ENCODE measurements at places on chromosomes 1 and 21.

DNA sequence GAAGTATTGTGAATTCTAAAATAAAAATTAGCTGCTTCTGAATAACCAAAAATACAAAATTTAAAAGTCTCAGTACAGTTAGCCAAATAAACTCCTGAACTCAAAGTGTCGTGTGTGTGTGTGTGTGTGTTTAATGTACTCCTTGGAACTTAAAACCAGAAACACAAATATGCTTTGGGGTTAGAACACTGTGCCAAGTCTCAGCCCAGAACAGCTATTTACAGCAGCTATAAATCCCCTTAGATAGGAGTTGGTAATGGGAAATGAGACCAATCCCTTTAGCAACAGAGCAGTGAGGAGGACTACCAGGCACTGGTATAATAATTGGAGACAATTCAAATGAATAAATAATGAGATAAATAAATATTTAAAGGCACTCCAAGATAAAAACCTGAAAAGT is 83.1 kb downstream of the PATJ start:
- no peak for DNase-seq

- no peak for DNase-seq
Measured at GRCh38 chr1:209534496-209535250, 48.8 kb upstream of the CAMK1G start.

DNA sequence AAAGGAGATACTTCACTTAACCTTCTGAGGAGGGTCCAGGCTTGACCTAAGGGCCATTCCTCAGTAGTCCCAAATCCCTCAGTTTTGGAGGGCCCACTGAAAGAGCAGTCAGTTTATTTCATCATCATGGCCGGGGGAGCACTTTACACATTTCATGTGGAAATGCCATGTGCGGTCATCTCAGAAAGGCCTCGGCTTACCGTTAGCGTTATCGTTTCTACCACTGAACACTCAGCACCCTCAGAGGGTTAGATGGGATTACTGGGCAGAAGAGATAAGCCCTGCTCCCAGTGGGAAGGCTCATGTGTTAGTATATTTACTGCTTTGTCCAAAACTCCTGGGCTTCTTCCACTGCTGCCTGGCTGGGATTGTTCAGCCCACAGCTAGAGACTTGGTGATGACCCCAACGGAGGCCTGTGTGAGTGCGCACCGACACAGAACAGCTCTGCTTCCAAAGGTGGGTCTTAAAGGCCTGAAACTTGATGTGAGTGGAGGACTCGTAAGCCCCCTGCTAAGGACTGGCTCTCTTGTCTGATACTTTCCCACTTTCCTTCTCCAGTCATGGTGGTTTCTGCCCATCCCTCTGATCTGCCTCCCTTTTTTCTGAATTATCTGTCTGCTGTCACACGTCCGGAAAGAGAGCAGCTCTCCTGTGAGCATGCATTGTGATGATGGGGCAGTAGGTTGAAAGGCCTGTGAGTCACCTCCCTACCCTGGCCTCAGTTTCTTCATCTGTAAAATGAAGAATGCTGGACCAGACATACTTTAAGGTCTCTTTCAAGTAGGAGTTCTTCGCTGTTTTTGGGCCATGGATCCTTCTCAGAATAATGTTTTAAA is 284.5 kb downstream of the ASTN1 start:
- no peak for DNase-seq

- no peak for DNase-seq
Measured at GRCh38 chr1:167593860-167594259, 36.2 kb upstream of the RCSD1 start.

- DNase-seq, result no peak
Measured at GRCh38 chr1:198480876-198481275, 59.6 kb downstream of the ATP6V1G3 start.

DNA sequence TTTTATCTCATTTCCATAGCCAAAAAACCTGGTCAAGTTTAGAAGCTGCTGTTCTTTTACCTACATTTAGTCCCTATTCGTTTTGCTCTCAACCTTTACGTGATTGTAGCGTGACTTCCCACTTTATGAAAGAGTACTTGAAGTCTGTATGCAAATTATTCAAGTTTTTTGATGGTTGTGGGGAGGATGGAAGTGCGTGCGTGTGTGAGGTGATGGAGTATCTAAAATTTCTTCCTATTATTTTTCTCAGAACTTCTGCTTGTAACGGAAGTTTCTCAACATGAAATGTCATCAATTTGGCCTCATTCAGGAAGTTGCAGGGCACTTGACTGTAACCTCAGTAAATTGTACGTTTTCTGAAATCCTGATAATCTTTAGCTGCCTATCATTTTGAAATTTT is 64.0 kb downstream of the SAMSN1 start:
- no peak for DNase-seq

DNA sequence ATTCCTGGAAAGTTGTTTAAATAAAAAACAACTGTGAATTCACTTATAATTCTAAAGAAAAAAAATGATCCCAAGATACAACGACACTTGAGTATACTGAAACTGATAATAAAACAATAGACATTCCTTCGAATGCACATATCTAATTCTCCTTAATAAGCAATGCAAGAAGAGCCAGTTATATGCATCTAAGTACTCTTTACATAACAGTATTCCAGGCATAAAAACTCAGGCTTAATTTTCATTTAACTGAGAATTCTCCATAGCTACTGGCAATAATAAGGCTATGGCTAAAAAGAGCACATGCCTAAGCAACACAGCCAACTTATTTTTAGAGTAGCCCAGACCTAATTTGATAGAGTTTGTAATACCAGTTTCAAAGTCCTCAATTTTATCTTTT is 31.2 kb downstream of the SASS6 start:
- no peak for DNase-seq

DNA sequence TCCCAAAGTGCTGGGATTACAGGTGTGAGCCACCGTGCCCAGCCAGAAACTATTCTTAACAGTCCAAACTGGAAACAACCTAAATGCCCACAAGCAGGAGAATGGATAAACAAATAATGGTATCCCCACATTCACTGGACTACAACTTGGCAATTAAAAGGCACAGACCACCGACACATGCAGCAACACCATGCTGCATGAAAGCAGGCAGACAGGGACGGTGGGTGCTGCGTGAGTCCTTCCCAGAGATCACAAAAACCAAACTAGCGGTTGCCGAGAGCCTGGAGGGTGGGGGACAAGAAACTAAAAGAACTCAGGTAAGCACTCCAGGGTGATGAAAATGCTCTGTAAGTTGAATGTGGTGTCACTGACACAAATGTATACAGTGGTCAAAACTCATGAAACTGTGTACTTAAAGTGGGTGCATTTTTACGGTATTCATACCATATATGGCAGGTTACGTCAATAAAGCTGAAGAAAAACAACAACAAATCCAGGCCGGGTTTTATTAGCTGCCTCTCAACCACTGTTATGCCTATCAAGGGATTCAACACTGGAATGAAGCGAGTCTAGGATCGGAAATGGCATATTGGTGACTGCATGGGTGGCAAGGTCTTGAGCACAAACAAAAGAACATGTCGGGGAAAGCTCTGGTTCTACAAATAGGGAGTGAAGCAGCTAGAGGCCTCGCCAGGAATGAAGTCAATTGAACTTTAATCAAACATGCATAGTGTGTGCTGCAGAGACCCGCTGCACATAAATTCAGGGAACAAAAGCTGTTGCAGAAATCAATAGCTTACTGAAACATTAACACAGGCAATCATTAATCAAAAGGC is 52.4 kb downstream of the SLC45A1 start:
- no peak for DNase-seq

GRCh38 chr21:38027901-38028498 is 111.7 kb upstream of the KCNJ6 start:
- DNase-seq, result no peak

- no peak for DNase-seq
Measured at GRCh38 chr1:210252621-210253051, 20.0 kb downstream of the SERTAD4 start.

- DNase-seq, result no peak
Measured at GRCh38 chr1:200029822-200030152, 2.3 kb downstream of the NR5A2 start.

DNA sequence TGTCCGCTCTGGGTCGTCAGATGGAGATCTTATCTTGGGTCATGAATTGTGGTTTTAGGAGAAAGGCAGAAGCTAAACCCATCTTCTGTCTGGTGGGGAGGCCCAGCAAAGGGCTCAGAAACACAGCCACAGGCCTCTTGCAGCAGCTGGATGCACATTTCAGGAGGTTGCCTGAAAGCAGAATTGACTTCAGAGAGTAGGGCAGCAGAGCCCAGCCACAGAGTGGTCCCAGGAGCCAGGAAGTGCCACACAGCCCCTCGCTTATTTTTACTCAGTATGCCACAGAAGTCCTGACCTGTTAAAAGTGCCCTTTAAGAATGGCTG is 8.3 kb upstream of the RIPK4 start:
- no peak for DNase-seq

- DNase-seq, result no peak
Measured at GRCh38 chr1:108051631-108052377, 86.8 kb upstream of the VAV3 start.

GRCh38 chr1:207935166-207935583 is 24.2 kb upstream of the CD34 start:
- no peak for DNase-seq

DNA sequence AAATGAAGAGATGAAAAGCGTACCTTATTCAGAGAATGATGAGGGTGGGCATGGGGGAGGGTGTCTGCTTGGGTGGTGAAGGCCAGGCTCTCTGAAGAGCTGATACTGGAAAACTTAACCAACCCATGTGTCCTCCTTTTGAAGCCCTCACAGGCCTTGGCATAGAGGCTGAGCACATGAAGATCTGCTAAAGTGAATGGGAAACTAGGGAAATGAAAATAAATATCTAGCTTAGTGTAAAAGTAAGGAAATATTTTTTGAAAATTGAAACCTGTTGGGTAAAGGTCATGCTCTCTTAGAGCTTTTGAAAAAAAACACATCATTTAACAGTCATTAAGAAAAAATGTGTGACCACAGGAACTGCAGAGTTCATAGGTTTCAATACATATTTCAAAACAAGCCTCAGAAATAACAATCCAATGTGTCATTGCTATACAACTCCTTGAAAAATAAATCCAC is 40.5 kb upstream of the RALGPS2 start:
- no peak for DNase-seq

DNA sequence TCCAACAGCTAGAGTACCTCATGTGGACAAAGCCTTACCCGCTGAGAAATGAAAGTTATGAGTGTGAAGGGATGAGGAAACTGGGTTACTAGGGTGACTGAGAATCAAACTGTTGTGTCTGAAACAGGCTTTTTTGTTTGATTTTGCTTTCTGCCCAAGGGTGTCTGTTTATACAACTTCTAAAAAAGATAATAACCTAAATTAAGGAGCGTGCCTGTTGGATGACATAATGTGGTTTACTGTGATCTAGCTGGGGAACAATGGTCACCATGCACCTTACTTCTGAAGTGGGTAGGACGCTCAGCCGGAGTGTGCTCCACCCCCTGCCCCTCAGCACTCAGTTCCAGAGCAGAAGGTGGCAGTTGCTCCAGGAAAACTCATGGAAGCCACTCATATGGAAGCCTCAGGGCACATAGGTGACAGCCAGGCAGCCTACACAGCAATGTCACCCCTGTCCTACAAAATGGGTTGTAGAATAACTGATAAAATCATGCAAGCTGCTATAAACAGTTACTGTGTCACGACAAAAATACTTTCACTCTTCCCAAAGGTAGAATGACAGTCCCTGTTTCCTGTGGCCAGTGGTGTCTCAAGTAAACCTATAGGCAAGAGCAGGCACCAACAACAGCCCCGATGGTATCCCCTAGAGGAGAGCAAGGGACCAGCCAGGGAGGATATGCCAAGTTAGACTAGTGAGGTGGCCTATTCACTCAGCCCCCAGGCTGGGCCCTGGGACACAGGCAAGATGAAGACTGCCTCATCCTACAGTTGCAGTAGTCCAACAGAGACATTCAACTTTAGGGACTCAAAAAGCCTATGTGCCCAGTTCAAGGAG is 29.3 kb downstream of the SIPA1L2 start:
- DNase-seq, result no peak

DNA sequence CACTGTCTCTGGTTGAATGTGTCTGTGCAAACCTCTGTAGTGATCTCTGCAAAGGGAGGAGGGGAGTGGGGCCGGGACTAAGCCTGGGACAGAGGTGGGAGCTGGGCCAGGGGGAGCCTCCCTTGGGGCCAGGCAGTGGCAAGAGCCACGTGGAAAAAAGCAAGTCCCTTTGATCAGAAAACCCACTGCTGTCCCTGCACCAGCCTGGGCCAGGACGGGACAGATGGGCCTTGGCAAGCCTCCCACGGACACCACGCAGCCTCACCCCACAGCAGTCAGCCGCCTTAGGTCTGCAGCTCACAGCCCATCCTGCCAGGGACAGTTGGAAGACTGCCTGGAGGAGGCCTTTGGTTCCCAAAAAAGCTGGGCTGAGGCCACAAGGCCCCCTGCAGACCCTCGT is 11.7 kb upstream of the TRAPPC10 start:
- DNase-seq, result no peak

- DNase-seq, result no peak
Measured at GRCh38 chr1:40886318-40887011, 24.3 kb upstream of the CITED4 start.

DNA sequence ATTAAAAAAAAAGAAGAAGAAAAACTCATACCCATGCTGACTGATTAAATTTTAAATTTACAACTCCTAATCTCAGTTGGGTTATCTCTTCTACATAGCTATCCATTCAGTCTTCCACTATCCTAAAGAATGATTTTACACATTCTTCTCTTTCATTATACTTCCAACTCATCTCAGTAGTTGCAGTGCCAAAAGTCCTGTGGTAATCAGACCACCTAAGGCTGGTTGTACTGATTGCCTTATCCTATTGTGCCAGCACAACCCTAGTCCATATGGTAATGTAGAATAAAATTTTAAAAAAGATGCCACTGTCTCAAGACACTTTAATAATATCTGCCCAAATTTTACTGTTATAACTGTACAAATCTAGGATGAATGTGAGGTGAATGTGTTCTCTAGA is 448.0 kb downstream of the LRRIQ3 start:
- DNase-seq, result no peak

DNA sequence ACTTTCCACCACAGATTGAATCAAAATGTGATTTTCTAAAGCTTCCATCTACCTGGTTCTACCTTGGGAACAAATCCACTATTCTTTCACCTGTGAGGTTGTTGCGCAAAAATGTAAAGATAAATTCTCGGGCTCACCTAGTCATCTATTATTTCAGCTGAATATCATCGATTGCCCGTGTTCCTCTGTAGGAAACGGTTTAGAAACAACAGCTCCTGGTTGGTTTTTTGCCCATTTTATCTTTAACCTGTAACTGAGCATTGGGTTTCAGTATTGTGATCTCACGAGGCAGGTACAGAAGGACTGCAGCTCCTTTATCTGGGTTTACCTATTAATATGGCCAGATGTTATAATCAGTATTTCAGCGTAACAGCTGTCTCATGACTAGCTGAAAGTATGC is 52.9 kb upstream of the LRRC8C start:
- DNase-seq, result no peak

Data from activated T-cell treated with anti-CD3 and anti-CD28 coated beads for 4 hours (primary cell).